ENCODE measurements at places on chromosomes 6 and 20.

DNA sequence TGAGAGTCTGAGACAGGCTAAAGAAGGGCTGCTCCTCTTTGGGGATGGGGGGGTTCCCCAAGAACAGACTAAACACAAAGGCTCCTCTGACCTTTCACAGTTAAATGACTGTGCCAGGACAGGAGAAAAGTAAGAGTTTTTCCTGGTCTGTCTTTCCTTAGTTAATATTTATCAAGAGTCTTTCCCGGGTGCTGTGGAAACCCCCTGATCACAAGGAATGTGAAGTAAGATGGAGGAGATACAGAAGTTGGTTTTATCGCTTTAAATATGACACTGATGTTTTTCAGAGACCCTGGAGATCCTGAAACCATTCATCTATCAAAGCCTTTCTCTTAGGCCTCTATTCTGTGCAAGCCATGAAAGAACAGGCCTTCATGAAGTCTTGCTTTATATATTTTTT is 105.8 kb downstream of the RNF144B start:
- DNase-seq, result no peak

DNA sequence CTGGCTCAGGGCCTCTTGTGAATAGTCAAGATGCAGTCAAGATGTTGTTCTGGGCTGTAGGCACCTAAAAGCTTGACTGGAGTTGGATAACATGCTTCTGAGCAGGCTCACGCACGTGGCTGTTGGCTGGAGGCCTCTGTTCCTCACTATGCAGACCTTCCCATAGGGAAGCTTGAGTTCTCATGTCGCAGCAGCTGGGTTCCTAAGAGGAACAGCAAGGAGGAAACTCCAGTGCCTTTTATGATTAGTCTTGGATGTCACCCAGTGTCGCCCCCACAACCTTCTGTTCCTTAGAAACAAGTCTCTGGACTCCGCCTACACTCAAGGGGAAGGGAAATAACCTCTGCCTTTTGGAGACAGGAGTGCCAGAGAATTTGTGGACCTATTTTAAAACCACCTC is 210.7 kb downstream of the BCAS1 start:
- no peak for DNase-seq

DNA sequence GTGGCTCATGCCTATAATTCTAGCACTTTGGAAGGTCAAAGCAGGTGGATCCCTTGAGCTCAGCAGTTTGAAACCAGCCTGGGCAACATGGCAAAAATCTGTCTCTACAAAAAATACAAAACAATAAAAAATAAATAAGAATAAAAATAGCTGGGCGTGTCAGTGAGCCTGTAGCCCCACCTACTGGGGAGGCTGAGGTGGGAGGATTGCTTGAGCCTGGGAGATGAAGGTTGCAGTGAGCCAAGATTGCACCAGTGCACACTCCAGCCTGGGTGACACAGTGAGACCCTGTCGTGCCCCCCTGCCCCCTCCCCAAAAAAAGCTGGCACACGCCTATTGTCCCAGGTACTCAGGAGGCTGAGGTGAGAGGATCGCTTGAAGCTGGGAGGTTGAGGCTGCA is 35.1 kb upstream of the SRPK1 start:
- no peak for DNase-seq

- no peak for DNase-seq
Measured at GRCh38 chr6:162940426-162940825, 212.7 kb downstream of the PACRG start.
